ENCODE measurements at places on chromosomes 13 and 19. TPM values are rescaled to one million over a fixed set of nuclear protein-coding genes. Genes with fewer than 3 reads are reported as not detected.

DNA sequence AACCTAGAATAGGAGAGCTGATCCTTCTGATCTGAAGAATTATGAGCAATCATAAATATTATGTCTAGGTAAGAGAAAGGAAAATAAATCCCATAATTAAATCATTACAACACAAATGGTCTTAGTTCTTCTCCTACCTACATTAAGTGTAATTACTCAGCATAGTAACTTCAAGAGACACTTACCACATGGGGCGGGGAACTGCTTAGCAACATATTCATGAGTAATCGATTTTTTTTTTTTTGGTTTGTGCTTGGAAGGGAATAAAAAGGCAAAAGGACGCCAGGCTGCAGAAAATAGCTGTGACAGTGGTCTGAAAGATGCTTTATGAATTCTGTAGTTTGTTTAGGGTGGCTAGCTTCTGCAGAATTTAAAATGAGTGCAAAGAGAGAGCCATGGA is 103.3 kb upstream of the HTR2A start:
- DNase-seq = no peak

DNA sequence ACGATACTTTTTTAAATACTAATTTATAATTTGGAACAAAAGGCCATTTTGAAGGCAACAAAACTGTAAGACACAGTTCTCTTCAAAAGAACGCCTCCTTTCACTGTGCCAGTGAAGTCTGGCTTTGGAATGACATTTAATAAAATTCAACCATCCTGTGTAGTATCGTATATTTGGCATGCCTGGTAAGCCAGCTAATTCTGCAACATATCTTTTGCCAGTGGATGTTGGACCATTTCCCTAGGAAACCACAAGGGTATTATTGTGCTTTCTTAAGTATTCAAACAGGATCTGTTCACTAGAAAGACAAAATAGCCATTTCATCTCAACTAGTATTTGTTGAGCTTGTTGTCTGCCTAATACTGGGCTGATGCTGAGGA is 111.6 kb downstream of the RGCC start:
- no peak for DNase-seq

GRCh38 chr19:19031891-19032290 is 1.4 kb downstream of the SUGP2 start:
- no peak for DNase-seq

- DNase-seq = no peak
Observed at GRCh38 chr13:79423801-79424642, 18.0 kb upstream of the RBM26 start.

GRCh38 chr13:40993987-40994386 is 25.1 kb downstream of the ELF1 start:
- DNase-seq = no peak

GRCh38 chr13:59664586-59664985 is 499.1 kb downstream of the DIAPH3 start:
- DNase-seq = no peak

DNA sequence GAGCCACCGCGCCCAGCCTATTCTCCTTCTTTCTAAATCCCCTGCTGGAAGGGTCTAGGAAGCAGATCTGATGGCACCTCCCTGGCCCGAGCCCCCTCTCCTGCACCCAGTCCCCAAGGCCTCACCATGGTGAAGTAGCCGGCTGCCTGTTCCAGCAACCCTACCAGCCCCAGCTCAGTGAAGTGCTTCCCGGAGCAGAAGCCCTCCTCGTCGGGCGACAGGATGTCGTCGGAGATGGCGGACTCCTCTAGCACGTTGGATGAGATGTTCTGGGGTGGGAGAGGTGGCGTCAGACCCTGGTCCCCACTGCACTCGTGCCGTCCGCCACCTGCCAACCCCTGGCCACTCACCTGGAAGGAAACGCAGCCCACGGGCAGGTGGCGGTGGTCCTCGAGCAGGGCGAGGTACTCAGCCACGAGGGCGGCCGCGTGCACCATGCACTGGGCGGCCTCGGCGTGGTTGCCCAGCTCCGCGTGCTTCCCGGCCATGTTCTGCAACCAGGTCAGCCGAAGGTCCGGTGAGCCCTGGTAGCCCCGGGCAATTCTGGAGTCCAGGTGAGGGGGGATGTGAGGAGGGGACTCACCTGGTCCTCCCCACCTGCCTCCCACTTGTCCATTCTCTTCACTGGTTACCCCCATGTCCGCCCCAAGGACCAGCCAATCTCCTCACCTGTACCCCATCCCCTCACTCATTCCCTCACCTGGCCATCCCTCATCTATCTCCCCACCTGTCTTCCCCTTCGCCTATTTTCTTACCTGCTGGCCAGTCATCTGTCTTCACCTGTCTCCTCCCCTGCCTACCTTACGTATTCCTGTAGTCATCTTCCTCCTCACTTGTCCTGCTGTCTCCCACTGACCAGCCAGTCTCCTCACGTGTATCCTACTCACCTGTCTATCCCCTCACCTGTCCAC is 11.5 kb upstream of the KANK2 start:
- no peak for DNase-seq

DNA sequence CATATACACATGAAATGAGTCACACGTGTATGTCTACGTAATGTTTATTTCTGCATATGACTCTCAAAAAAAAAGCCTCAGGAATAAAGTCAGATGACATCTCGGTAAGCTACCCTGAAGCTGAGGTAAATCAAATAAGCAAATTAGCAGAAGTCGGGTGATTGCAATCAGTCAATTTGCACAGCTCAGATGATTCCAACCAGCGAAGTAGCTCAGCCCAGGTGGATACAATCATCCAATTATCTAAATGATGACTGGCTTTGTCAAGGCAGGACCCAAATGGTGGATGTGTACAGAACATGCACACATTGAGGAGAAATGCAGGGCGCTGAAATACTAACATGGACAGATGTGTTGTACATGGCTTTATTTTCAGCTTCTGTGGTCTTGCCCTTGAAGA is 148.5 kb downstream of the ZNF486 start:
- DNase-seq = no peak

- DNase-seq = no peak
Observed at GRCh38 chr19:17658240-17658639, 29.9 kb downstream of the UNC13A start.

DNA sequence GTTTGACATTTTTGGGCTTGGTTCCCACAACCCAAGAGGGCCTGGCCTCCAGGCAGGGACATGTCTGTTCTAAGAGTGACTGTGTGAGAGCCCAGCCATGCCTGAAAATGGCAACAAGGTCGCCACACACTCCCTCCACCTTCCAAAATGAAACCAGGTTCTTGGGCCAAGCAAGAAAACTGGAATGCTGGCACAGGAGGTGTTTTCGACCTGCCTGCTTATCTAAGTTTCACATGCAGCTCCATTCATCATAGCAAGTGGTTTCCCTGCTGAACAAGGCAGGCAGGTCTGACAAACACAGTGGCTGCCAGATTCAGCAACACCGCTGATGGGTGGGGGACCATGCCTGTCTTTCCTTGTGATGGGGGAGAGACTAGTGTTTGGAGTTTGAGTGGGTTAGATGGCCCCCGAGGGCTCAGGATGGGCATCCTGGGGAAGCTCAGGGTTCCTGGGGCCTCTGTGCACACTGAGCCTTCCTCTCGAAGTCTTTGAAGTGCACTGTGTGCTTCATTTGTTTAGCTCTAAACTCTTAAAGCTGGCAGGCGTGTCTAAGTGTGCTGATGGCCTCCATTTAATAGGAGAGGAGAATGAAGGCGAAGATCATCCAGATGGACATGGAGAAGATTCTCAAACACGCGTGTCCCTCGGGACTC is 17.9 kb upstream of the GAS6 start:
- no peak for DNase-seq

DNA sequence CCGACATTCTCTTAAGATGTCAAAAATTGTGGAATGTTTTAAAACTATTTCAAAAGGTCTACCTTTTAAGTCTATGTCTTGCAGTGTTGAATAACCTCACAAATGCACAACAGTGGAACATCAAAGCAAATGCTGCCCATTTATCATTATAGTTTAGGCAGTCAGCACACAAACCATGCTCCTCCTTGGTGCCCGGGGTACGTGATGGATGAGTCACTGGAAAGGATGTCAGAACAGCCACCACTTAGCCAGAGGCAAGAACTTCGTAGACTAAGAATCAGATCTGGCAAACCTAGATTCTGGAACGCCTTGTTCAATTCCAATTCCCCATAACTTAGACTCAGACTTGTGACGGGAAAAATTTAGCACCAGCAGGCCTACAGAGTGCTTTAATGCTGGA is 343.6 kb downstream of the FGF9 start:
- no peak for DNase-seq

- DNase-seq = no peak
Observed at GRCh38 chr13:21395953-21396352, 63.1 kb downstream of the ZDHHC20 start.

- DNase-seq = no peak
Observed at GRCh38 chr19:31284621-31285020, 64.6 kb downstream of the TSHZ3 start.

DNA sequence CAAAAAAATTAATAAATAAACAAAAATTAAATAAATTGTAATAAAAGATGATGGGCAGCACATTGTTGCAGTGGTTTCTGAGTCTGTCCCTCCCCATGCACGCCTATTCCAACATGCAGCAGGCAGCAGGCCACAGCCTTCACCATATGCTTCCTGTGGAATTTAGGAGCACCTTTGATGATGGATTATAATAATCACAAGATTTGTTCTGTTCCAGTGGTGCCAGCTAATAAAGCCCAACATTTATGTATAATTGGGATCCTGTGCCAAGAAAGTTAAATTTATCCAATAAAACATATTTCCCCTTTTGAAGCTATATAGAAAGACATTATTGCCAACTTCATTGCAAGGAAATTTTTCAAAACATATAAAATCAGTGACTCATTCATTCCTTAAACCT is 328.6 kb downstream of the FGF14 start:
- no peak for DNase-seq

GRCh38 chr13:58666331-58666730 is 1034.8 kb downstream of the PCDH17 start:
- DNase-seq = no peak

- no peak for DNase-seq
Observed at GRCh38 chr13:111422348-111422747, 101.9 kb downstream of the TEX29 start.

DNA sequence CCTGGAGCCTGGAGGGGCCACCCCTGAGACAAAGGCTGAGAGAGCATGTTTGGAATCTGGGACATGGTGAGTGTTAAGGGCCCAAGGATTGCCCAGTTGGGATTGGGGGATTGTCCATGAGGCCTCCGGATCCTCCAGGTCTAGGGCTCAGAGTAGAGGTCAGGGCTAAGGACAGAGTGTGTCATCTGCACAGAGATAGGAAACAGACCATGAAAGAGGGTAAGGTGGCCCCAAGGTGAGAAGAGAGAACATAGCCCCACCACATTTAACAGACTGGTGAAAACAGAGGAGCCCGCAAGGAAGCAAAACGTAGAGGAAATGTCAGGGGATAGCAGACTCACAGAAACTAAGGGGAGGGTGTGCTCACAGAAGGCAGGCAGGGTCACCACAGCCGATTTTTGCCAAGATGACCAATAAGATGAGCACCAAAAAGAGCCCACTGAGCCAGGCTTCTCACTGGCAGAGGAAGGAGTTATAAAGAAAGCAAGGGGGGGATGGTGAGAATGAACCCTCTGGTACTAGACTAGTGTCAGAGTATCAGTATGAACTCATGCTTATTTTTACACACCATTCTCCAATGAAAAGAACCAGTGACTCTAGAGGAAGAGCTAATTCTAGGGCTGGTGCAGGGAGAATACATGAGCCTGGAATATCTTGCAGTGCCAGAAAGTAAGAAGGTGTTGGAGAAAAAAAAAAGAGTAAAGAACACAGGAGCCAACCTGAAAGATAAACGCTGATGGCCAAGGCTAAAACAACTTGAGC is 17.5 kb downstream of the DYRK1B start:
- no peak for DNase-seq

DNA sequence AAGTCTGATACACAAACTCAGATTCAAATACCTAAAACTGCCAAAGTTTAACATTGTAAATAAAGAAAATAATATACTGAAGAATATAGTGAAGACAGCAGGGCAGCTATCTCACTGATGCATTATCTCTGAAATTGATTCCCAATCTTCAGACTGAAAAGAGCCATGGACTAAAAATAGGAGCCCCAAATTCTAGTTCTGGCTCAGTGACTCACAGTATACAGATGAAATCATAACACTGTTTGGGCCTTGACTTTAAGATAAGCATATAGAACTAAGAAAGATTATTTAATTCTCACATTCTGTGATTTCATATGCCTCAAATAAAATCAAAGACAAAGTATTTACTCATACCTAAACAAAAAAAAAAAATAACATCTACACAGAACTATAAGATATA is 53.9 kb downstream of the RBM26 start:
- no peak for DNase-seq

DNA sequence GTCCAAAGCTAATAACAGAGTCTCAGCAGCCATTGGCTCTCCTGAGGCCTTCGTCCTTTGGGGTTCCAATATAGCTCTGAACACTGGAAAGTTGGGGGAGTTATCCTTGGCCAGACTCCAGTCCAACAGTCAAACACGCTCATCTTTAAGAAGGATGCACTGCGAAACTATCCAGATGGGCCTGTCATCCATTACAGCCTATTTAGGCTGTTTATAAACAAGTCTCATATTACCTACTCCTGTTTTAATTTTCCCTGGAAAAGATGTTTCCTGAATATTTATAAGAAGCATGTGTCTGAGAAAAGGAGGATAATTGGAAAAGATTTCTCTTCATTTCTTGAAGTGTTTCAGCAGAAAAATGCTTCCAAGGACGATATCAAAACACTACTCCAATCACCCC is 170.7 kb downstream of the DCT start:
- DNase-seq = no peak

DNA sequence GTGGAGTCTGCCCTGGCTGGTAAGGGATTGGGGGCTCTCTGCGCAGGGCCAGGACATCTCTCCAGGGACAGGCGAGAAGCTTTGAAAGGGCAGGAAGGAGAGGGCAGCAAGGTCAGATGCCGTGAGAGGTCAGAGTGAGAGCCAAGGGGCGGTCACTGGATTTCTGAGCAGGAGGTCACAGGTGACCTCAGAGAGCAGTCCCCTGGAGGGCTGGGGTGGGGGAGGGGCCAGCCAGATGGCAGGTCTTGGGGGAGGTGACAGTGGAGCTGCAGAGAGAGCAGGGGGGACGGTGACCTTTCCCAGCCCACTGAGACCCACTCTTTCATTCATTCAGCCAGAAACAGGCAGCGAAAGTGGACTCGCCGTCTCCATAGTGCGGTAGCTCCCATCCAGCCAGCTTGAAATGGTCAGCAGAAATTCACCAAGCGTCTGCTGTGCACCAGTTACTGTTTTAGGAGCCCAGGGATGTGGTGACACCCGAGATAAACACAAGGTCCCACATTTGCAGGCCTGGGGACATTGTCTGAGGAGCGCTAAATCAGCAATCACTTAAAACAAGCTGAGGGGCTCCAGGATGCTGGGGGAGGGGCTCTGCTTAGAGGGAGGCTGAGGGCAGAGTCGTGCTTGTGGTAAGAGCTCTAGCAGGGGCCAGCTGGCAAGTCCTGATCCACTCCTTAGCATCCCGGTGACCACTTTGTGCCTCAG is 10.2 kb downstream of the CARM1 start:
- DNase-seq = no peak

BEST2 gene
- not detected for polyA plus RNA-seq

SHANK1 gene
- not detected for polyA plus RNA-seq

C5AR2 gene
- not detected for polyA plus RNA-seq

ABHD8 gene
- polyA plus RNA-seq = 8.5 TPM

CYP4F8 gene
- not detected for polyA plus RNA-seq

MISP3 gene
- polyA plus RNA-seq = 0.66 TPM

PNMA8C gene
- polyA plus RNA-seq = not detected

ELSPBP1 gene
- not detected for polyA plus RNA-seq

FFAR1 gene
- not detected for polyA plus RNA-seq

OR7A5 gene
- not detected for polyA plus RNA-seq

GJB2 gene
- polyA plus RNA-seq = 0.42 TPM

IRGQ gene
- 4.6 TPM for polyA plus RNA-seq

Data from GM12878 (cell line).